Sigmoid colon (tissue), 7 donors: ENCODE measurements at places on chromosomes 4 and X. TPM values are rescaled to one million over a fixed set of nuclear protein-coding genes. Genes with fewer than 3 reads are reported as not detected.

SPANXN2 gene
- polyA plus RNA-seq, result not detected

SYN1 gene
- not detected for polyA plus RNA-seq

SPANXD gene
- polyA plus RNA-seq, result not detected

SETD7 gene
- 7.9 TPM for polyA plus RNA-seq

TKTL2 gene
- polyA plus RNA-seq, result not detected

CLRN2 gene
- polyA plus RNA-seq, result not detected

HELT gene
- not detected for polyA plus RNA-seq

FRAS1 gene
- 0.58 TPM for polyA plus RNA-seq

FAM193A gene
- polyA plus RNA-seq, result 16.1 TPM

FAM114A1 gene
- polyA plus RNA-seq, result 46.2 TPM
